ENCODE measurements at places on chromosomes 4 and X.

DNA sequence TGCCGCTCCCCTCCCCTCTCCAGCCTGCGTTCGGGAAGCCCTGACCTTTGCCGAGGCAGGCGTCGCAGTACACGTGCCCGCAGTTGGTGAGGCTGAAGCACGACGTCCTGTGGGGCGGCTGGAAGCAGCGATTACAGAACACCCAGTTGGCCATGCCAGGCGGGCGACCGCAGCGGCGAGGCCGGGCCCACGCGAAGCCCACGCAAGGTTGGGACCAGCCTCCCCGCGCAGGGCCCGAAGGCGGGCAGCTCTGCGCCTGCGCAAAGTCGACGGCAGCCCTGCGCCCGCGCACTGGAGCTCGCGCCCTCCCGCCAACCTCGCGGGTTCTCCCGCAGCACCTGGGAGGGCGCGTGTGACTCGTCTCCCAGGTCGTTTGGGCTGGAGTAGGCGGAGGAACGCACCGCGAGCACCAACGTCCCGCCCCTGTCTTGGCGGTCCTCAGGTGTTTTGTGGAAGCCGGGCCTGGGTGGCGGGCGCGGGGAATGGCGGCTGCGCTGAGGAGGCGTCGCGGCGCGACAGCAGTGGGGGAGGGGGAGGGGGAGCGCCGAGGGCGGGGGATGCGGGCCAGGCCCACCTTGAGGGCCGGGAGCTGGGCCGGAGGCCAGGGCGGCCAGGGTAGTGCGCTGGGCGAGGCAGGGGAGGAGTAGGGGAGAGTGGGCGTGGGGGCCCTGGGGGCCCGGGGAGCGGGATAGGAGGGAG is at the start of gene RNF212:
Gene RNF212 (minus strand): TSS at position 254 of the 699 bp plus-strand sequence. CDS start 100 bp downstream, at position 154.
- peak; percentile 39 for DNase-seq

DNA sequence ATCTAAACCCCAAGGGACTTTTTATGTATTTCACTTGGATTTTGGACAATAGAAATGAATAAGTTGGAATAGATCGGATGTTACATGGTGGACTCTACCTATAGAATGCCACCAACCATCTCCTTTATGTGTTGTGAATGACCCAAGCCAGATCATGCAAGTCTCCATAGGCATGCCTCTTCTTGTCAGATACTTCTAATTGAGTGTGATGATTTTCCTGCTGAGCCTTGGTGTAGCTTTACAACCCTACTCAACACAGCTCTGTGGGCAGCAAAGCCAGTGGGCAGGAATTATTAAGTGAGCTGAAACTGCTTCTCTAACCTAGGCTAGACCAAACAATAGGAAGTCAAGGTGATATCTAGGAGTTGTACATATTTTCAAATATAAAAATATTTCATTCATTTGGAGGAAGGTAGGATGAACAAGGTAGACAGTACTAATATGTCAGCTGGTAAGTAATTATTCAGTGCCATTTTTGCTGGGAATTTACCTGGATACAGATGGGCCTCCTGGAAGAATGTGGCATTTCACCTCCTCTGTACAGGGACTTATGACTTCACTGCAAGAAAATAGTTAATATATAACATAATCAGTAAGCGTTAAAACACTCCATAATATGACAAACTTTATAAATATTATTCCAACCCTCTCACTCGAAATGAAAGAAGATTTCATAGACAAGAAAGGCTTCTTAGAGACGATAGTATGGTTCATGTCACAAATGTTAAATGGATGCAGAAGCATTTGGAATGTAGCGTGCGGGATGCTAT is 298.0 kb upstream of the FAT1 start:
- DNase-seq, result no peak

DNA sequence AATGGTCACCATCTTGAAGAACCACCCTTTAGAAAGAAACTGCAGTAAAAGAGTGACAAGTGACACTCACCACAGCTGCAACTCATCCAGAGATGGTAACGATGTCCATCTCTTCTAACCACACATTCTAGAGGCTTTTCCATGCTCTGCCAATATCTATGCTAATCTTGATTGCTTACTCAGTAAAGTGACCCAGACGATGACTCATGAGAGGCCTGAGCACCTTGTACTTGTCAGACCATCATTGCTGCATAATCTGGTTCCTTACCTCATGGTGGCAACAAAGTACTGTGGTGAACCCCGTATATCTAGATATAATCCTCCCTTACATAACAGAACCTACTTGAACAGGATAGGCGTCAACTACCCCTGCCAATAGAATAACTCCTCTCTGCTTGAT is 75.6 kb downstream of the CCNG2 start:
- no peak for DNase-seq

DNA sequence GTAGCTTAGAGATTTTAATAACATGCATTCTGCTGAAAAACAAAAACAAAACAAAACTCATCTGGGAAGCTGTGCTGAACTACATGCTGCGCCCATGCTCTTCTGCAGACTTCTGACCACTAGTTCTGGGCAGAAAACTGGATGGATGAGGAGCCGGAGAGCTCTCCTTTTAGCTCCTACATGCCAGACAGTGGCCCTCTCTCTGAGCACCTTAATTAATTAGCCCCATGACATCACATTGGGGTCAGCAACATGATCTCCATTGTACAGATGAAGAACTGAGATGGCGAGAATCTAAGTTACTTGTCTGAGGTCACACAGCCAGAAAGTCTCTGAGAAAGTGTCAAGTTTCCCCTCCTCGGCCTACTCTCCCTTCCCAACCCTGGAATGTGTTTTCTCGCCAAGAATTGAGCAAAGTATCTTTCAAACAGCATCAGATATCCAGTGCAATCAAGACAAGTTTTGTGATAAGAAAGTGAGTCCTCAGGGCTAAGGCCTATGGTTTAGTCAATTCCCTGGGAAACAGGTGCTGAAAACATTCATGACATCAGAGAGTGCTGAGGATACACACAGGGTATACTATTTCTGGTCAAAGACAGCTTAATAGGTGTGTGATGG is 21.6 kb downstream of the SCD5 start:
- DNase-seq, result no peak

DNA sequence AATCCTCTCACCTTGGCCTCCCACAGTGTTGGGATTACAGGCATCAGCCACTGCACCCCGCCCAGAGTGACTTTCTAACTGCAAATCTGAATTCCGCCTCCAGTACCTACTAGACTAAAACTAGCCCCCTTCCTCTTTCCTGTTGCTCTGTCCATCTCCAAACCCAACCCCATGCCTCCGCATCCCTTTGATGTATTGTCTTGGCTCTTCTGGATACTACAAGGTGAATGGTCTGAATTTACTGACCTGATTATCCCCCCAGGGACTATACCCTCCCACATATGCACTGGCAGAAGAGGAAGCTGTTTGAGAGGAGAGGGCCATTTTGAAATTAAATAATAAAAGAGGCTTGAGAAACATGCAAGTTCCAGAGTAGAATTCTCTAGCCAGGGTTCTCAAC is 17.7 kb upstream of the TFDP3 start:
- DNase-seq, result no peak

GRCh38 chrX:9341291-9342201 is 123.3 kb upstream of the TBL1X start:
- DNase-seq, result peak; percentile 76

- DNase-seq, result peak; percentile 46
Observed at GRCh38 chrX:40097141-40097503, 636 bp downstream of the BCOR start.

GRCh38 chr4:185265942-185266341 is 56.5 kb downstream of the SNX25 start:
- DNase-seq, result no peak

DNA sequence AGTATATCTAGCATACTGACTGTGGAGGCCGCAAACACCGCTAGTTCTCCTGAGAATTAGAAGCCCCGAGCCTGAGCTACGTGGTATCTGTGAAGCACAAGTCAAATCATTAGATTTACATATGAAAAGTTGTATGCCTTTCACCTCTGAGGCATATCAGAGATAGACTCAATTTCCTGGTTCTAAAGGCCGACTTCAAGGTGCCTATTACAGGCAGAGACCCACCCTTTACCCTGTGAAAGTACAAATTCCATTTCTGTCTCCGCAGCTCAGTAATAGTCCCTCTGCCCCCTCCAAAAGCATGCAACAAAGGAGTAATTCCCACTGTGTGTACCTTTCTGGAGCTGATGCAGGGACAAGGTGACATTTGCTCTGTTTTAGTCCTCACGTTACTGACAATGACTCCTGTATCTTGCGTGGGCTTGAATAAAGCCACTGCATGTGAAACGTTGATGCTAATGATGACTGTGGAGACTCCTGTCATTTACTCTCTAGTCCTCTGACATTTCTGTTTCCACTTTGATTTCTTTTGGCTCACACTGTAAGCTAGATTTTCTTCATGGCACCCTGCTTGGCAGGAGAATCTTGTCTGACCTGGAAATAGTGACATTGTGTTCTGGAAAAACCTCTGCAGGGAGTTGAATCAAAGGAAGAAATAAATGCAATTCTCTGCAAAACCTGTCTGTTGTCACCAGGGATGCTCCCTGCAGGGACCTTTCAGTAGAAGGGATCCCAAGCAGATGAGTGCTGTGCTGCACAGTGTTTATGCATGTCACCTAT is 273.2 kb upstream of the EMCN start:
- no peak for DNase-seq

- DNase-seq, result no peak
Observed at GRCh38 chr4:177517862-177518261, 75.6 kb upstream of the AGA start.

DNA sequence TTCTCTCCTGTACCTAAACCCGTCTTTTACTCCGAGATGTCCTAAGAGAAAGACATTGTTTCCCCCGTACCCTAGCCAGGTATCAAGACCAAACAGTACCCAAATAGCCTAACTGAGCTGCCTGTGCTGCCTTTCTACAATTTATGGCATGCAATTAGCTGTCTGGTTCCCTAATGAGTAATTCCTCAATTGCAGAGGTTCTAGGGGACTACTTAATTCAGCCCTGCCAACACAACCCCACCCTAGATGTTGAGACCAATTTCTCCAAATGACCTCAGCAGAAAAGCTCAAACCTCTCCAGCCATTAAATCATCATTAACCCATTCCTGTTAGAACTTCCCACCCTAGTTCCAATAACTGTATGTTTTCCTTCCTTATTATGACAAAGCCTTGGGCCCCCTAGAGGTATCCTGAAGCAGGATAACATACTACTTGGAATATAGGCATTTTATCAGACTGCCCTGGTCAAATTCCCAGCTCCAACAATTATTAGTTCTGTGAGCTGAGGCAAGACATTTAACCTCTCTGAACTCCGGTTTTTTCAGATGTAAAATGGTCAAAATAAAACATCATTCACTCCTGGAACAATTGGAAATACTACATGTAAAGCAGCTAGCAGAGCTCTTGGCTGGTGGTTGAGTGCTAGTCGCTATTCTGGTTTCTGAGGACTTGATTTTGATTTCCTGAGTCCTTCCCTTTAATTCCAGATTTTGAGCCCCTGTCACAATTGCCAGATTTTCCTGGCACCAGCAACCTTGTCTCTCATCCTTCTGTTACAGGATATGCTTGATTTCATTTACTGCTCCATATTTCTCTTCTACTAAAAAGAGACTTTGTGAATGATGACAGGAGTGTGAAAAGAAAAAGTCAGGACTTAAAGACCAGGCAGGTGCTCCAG is 244.6 kb upstream of the TENM3 start:
- no peak for DNase-seq

DNA sequence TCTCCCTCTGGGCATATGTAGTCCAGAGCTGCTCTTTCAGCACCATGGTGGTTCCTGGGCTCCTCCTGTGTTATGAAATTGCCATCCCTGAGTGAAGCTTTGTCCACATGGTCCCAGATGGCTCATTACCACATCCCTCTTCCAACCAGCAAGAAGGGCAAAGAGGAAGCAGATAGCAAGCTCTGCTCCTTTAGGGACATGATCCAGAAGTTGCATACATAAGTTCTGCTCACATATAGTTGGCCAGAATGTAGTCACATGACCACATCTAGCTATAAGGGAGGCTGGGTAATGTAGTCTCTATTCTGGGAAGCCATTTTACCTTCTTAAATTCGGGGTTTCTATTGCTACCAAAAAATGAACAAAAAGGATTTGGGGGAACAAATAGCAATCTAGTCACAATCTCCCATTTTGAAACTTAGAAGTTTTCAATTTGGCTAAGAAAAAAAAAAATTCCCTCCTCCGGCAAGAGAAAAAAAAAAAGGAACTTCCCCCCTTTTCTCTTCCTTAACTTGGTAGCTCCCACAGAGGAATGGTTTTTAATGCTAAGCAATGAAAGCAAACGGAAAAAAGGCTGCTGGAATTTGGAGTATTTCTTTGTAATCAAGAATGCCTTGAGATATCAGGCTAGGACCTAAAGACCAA is 88.2 kb upstream of the USP9X start:
- no peak for DNase-seq

Measured in activated CD4-positive, alpha-beta memory T cell treated with anti-CD3 and anti-CD28 coated beads for 36 hours (primary cell).